NCI-H774 (cell line): ENCODE measurements at places on chromosomes 4 and X.

GRCh38 chr4:73019462-73020047, 50.0 kb downstream of the COX18 start:
- DNase-seq = no peak

- DNase-seq = peak; percentile 80
Observed at GRCh38 chr4:3257103-3257555, 8.2 kb downstream of the MSANTD1 start.

DNA sequence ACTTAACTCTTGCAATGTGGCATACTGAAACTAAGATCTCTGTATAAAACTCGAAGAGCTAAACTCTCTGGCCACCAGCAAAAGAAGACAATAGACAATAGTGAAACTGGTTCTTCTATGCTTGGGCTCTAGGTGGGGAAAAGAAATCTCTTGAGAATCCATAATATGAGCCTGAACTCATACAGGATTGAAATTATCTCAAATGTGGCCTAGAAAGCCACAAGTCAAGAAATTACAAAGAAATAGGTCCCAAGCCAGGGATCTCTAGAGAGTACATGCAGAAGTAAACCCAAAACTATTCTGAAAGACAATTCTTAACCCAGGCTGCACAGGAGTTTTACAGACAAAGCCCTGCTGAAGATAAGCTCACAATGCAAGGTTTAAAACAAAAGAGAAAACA, 127.4 kb downstream of the ANAPC10 start:
- no peak for DNase-seq

DNA sequence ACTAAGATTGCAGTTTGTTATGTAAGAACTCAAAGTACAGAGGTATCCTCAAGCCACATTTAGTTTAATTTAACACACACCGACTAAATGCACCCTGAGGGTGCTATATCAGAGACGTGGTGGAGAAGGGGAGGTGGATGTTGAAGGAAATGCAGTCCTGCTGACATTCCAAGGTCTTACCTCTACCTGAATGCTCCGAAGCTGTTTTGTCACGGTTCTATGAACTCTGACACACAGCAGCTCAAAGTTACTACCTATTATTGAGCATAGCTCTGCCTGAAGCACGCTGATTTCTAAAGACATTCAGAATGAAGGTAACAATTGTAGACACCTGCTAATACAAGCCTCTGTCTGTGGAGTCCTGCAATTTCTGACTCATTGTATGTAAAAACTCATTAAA, 6.7 kb downstream of the CC2D2A start:
- no peak for DNase-seq

- DNase-seq = no peak
Observed at GRCh38 chrX:42098900-42099299, 175.5 kb upstream of the CASK start.

DNA sequence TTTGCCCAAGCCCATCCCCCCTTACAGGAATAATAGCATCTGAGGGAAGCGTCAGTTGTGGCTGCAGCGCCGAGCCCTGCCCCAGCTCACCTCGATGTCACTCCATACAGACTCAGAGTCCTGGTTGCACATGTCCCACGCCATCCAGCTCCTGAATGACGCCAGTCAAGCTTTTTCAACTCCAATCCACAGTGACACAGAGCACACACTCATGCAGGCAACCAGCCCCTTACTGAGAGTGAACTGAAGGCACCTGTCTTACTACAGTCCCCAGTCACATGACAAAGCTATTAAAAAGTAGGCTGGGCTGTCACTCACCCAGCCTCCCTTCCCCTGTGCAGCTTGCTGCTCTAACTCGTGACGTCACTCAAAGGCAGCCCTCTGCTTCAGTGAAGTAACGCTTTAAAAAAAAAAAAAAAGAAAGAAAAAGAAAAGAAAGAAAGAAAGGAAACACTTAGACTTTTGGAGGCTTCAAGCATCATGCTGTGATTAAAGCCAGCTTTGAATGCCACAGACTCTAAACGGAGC, at the start of gene PPARGC1A:
PPARGC1A (minus strand) TSS at position 234 of the 528 bp plus-strand sequence; CDS start at position 144, 90 bp downstream.
- DNase-seq = peak; percentile 79

- no peak for DNase-seq
Observed at GRCh38 chr4:19381068-19381467, 870.6 kb upstream of the SLIT2 start.

GRCh38 chr4:48746608-48747362, 33.3 kb downstream of the FRYL start:
- DNase-seq = no peak

DNA sequence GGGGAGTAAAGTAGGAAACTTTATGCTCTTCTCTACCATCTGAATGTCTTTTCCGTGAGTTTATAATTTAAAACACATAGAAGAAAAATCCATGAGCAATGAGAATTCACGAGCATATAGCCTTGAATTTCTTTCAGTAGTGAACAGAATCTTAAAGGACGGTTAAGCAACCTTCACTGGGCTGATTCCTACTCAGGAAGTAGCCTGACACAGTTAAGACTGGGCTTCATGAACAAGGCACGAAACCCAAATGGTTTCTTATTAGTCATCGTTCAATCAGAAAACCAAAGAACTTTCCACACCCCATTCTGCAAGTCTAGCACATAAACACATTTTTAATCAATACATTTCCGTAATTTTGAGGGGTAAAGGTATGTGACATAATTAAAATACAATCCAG, 95.8 kb downstream of the SH3KBP1 start:
- DNase-seq = no peak

DNA sequence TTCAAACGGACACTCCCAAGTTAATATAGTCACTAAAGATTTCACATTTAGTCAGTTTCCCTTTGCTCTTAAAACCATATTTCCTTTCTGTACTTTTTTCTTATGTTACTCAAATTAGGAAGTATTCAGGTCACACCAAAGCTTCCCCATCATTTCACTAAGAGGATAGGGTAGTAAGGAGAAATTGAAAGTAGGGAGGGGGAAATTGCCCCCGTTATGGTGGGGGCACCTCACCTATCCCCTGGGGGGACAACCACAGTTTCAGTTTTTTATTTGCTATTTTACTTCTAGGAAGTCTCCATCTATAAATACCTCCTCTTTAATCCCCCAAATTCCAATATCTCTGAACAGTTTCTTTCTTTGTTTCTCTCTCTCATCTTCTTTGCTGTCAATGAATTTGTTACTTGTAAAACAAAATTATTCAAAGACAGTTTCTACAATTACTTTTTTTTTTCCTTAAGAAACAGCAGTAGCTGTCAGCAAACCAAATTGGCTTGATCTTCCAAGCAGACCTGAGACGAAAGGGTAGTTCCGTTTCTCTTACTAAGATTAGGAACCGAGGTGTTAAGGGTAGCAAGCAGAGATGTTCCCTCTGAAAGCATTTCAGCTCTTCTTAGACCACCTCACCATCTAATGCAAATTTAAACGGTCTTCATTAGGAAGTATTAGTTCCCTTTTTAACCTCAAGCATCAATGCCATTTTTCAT, 160.2 kb upstream of the KLF3 start:
- no peak for DNase-seq

DNA sequence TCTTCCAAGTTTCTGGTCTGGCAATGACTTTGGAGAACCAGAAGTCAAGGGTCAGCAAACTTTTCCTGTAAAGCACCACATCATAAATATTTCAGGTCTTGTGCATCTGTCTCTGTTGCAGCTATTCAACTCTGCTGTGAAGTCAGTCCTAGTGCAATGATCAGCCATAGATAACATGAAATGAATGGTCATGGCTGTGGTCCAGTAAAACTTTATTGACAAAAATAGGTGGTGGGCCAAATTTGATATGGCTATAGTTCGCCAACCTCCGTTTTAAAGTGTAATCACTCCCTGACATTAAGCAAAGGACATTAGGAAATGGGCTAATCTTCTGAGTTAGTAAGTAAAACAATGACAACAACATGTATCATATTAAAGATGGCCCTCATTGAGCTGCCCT, 20.8 kb upstream of the SEL1L3 start:
- DNase-seq = no peak

- no peak for DNase-seq
Observed at GRCh38 chrX:47175588-47175980, 18.0 kb upstream of the UBA1 start.

GRCh38 chrX:1222531-1223241, 10.2 kb upstream of the CRLF2 start:
- no peak for DNase-seq

GRCh38 chr4:189050643-189051042, 890.0 kb upstream of the FRG1 start:
- no peak for DNase-seq

GRCh38 chrX:21638311-21638710, 19.8 kb downstream of the KLHL34 start:
- no peak for DNase-seq

GRCh38 chrX:100379388-100379986, 30.6 kb downstream of the PCDH19 start:
- no peak for DNase-seq

DNA sequence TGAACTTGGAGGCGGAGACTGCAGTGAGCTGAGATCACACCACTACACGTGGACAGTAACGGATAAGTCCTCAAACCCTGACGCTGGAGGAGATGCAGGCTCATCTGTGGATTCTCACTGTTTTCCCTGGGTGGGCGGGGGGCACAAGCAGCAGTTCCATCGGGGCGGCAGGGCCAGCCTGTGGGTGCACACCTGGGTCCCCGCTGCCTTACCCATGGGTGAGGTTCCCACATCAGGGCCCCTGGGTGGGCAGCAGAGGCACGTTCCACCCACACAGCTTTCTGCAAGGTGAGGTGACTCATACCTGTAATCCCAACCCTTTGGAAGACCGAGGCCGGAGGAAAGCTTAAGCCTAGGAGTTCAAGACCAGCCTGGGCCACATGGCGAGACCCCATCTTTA, 56.6 kb upstream of the MXD4 start:
- no peak for DNase-seq

DNA sequence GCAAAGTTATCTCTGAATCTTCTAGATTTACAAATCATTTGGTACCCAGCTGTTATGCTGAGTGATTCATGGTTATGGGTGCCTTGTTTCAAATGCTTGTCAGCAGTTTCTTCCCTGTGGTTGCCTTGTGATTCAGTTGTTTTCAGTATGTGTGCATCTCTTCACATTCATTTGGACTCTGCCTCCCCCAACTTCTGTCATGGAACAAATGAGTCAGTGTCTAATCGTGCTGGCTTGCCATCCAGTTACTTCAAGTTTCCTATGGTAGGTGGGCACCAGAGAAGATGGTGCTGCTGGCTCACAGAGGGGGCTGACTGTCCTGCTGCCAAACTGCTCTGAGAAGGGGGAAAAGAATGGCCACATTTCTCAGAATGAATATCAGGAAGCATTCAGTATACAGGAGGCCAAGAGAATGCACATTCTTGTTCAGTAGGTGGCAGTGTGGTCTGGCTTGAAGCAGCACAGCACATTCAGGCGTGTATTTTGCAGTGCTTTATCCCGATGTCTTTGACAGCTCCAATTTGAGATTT, 260.9 kb downstream of the GLUD2 start:
- peak; percentile 26 for DNase-seq

GRCh38 chr4:181819946-181820345, 423.3 kb upstream of the TENM3 start:
- DNase-seq = peak; percentile 9

DNA sequence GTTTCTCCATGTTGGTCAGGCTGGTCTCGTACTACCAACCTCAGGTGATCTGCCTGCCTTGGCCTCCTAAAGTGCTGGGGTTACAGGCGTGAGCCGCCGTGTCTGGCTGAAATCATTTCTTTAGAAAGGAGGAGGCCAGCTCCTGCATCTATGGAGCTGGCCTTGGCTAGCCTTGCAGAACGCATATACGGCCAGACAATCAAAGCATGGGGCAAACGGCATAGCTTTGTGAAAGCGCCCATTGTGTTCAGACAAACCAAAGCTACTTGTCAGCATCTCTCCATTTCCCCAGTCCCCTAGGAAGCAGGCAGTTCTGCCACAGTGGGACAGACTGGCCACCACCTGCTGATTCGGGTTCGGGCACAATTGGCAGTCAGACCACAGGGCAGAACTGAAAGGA, 48.9 kb upstream of the IQSEC2 start:
- DNase-seq = no peak

DNA sequence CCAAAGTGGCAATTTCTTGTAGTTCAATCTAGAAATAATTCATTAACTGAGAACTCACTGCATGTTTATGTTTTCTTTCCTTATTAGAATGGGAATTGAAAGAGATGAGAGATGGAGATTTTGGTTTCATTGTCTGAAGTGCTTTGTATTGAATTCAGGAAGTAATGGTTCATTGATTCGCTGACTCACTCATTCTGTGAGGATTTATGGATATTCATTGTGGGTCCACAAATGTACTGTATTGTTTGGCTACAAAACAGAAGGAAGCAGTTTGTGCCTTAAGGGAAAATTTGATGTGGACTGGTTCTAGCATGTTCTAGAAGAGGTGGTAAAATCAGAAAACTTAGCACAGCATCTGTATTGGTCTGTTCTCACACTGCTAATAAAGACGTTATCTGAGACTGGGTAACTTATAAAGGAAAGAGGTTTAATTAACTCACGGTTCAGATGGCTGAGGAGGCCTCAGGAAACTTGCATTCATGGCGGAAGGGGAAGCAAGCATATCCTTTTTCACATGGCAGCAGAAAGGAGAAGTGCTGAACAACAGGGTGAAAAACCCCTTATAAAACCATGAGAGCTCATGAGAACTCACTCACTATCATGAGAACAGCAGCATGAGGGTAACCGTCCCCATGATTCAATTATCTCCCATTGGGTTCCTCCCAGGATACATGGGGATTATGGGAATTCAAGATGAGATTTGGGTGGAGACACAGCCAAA, 132.3 kb upstream of the VCX3A start:
- DNase-seq = no peak

- no peak for DNase-seq
Observed at GRCh38 chrX:130825525-130825924, 77.5 kb downstream of the ENOX2 start.

GRCh38 chrX:130330706-130331105, 9.0 kb upstream of the SLC25A14 start:
- DNase-seq = peak; percentile 56

- no peak for DNase-seq
Observed at GRCh38 chrX:8738588-8739189, 6.8 kb upstream of the ANOS1 start.

DNA sequence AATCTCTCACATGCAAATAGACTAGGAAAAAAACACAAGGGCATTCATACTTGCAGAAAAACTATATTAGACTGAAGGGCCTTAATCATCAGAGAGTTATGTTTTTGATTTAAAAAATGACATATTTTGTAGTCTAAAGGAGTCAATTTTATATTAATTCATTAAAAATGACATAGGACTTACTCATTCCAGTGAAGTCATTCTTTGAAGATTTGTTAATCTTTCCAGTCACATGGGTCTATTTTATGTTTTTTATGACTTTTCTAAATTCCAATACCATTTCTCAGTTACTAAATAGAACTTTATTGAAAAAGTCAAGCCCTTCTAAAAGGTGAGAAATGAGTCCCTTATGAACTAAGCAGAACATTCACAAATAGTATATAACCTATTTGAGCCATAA, 743.8 kb upstream of the INTU start:
- DNase-seq = no peak
